Urinary bladder (tissue), 4 donors: ENCODE measurements at places on chromosomes 2 and 18. TPM values are rescaled to one million over a fixed set of nuclear protein-coding genes. Genes with fewer than 3 reads are reported as not detected.

The SCN2A gene
- 0.27 TPM for polyA plus RNA-seq

The VWC2L gene
- not detected for polyA plus RNA-seq

The GPR45 gene
- not detected for polyA plus RNA-seq

The MROH2A gene
- polyA plus RNA-seq: 7.3 TPM

The PPP4R3B gene
- 33.2 TPM for polyA plus RNA-seq

The TMEFF2 gene
- polyA plus RNA-seq: 3.5 TPM

The PMS1 gene
- 8.6 TPM for polyA plus RNA-seq

The CD226 gene
- 0.89 TPM for polyA plus RNA-seq

The EN1 gene
- polyA plus RNA-seq: not detected

The RAPGEF4 gene
- 4.3 TPM for polyA plus RNA-seq

The EDAR gene
- 3.9 TPM for polyA plus RNA-seq

The ADRA2B gene
- polyA plus RNA-seq: 1.2 TPM

The DLGAP1 gene
- 2.1 TPM for polyA plus RNA-seq

The OTX1 gene
- polyA plus RNA-seq: not detected

The ATP8B1 gene
- 20.1 TPM for polyA plus RNA-seq

The RDH14 gene
- polyA plus RNA-seq: 33.0 TPM

The SRD5A2 gene
- polyA plus RNA-seq: 2.4 TPM
